ENCODE measurements at places on chromosomes 13 and 19. TPM values are rescaled to one million over a fixed set of nuclear protein-coding genes. Genes with fewer than 3 reads are reported as not detected.

- no peak for DNase-seq
- H3K27me3 ChIP-seq = no peaks in the 10 kb centered on the region
- H3K27ac ChIP-seq = no peak overlapping the region
- H3K36me3 ChIP-seq = no peaks in the 10 kb centered on the region
- no peak overlapping the region for H3K4me3 ChIP-seq
Measured at GRCh38 chr13:53159431-53159830, 130.8 kb downstream of the OLFM4 start.

DNA sequence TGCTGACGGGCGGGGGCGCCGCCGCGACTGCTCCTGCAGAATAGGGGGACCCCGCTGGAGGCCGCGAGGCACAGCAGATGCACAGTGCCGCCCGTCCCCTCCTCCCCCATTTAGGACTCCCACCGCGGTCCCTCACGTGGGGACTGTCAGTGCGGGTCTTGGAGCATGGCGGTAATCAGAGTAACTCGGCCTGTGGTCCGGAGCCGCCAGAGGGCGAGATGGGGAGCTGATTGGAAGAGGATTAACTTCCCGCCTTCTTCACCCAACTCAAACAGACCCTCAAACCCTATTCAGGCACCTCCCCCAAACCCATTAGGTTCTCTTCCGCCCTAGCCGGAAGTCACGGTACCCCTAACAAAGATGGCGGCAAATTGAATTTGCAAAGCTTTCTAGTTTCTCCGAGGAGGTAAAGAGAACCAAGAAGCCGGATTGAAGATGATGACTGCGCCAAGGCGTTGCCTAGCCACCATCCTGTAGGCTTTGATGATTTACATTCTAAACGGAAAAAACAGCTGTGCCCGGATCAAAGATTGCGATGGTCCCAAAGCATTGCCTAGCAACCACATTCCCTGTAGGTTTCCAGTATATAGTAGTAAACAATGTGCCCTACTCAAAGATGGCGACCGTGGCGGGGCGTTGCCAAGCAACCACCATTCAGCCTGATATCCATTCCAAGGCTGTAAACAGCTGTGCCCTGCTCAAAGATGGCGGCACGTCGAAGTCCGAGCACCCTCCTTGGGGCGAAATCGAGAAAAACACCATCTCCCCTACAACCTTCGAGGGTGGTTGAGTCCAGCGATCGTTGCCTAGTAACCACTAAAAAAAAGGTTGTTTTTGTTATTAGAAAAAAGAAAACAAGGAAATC is at the start of gene FUZ:
TSS of gene FUZ (minus strand) at position 296 of the 865 bp plus-strand sequence. CDS start at position 110, 186 bp downstream.
- H3K4me3 ChIP-seq = peak within 1 kb of the TSS; percentile 90
- peak within 1 kb of the TSS; percentile 71 for H3K27ac ChIP-seq
- DNase-seq = peak; percentile 99
- peaks cover 4% of the 10 kb centered on the region for H3K36me3 ChIP-seq

The AP3D1 gene
- total RNA-seq = 142 TPM

The ZNF439 gene
- 3.3 TPM for total RNA-seq

The PPM1N gene
- total RNA-seq = 8.1 TPM

DNA sequence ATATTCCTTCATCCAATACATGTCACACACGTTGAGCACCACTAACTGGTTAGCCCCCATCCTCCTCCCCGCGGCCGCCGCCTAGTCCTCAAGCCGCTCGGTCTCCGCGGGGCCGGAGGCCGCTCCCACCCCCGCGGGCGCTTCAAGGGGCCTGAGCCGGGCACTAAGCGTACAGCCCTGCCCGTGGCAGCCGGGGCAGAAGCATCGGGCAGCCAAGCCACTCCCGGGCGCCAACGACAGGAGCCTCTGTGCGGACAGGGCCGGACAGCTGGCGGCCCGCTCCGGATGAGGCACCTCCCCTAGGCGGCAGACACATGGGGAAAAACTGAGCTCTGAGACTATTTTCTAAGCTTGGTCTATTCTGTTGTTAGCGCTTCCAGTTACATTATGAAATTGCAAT is 2.8 kb upstream of the ZNF543 start:
- no peaks in the 10 kb centered on the region for H3K4me1 ChIP-seq
- H3K4me3 ChIP-seq = no peak overlapping the region
- H3K27ac ChIP-seq = no peak overlapping the region
- no peaks in the 10 kb centered on the region for H3K36me3 ChIP-seq

- H3K27ac ChIP-seq = no peak overlapping the region
- H3K4me3 ChIP-seq = no peak overlapping the region
- DNase-seq = no peak
- H3K4me1 ChIP-seq = no peaks in the 10 kb centered on the region
- H3K36me3 ChIP-seq = peaks cover 66% of the 10 kb centered on the region
- no peaks in the 10 kb centered on the region for H3K27me3 ChIP-seq
Measured at GRCh38 chr19:43842007-43842406, 14.9 kb downstream of the ZNF283 start.

GRCh38 chr13:50612717-50613116 is 230.8 kb downstream of the DLEU7 start:
- 0 out of 2 replicates have a peak, but pooled peaks cover 2% of the 10 kb centered on the region for H3K4me1 ChIP-seq
- H3K27ac ChIP-seq = no peak overlapping the region
- no peaks in the 10 kb centered on the region for H3K27me3 ChIP-seq
- DNase-seq = no peak
- H3K4me3 ChIP-seq = no peak overlapping the region
- no peaks in the 10 kb centered on the region for H3K36me3 ChIP-seq

DNA sequence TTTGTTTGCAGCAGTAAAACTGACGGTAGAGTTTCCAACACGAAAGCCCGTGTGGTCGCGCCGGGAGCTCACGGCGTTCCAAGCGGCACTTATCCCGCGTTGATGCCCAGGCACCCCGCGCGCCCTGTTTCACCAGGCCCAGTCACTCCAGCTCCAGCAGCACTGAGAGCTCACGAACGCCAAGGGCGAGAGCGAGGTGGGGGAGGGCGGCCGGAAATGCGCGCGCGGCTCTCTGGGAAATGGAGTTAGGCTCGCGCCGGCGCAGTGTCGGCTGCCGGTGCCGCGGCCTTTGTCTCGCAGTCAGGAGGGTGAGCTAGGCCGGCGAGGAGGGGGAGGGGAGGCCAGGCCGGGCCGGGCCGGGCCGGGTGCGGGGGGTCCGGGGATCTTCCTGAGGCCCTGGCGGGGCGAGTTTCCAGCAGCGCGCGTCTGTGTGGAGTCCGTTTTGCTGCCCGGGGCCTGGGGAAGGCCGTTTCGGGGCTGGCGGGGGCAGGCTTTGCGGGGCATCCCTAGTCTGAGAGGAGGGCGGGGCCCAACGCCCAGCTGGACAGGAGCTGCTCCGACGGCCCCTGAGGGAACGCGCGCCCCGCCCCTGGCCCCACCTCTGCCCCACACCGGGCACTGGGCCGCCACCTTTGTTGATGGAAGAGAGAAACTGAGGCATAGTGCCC is at the start of gene ZNF135:
TSS of gene ZNF135 (plus strand) at position 280 of the 668 bp plus-strand sequence. CDS start 721 bp downstream, outside the sequence.
- peak within 1 kb of the TSS; percentile 42 for H3K27ac ChIP-seq
- H3K4me1 ChIP-seq = peaks cover 4% of the 10 kb centered on the region
- peaks cover 29% of the 10 kb centered on the region for H3K36me3 ChIP-seq

DNA sequence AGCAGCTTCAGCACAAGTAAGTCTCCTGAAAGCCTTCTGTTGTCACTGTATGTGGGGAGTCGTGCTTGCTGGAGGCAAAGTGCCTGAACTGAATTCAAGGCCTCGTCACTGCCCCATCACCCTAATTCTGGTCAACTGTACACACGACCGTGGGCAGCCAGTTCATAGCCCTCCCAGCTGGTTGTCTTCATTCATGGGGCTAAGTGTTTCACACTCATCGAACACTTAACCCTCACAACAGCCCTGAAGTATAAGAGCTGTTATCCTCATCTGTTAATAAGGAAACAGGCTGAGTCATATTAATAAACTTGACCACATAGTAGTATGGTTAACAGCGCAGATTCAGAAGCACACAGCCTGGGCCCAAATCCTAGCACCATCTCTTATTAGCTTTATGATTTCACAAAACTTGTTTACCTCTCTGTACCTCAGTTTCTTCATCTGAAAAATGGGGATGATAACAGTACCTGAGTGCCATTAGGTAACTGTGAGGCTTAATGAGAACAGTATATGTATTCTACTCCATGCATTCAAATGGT is 66.7 kb downstream of the CDADC1 start:
- no peaks in the 10 kb centered on the region for H3K27me3 ChIP-seq
- no peaks in the 10 kb centered on the region for H3K36me3 ChIP-seq
- no peak overlapping the region for H3K27ac ChIP-seq
- no peaks in the 10 kb centered on the region for H3K4me1 ChIP-seq
- DNase-seq = no peak

DNA sequence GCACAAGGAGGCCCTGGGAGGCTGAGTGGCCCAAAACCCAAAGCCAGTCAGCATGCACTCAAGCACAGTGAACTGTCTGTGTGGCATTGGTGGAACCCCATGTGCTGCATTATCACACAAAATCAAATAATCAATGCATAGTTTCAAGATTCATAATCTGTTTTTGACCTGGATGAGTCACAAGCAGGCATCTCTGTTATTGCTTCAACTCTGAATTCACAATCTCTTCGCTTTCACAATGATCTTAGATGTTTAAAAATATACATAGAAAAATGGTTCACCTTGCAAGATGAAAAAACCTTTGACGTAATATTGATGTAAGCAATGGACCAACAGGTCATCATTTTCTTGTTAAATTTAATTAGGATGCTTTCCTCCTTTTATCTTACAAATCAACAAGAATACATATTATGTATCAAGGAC is 455.4 kb downstream of the IRS2 start:
- no peaks in the 10 kb centered on the region for H3K4me1 ChIP-seq
- H3K27me3 ChIP-seq = no peaks in the 10 kb centered on the region
- no peaks in the 10 kb centered on the region for H3K36me3 ChIP-seq
- no peak overlapping the region for H3K27ac ChIP-seq
- no peak overlapping the region for H3K4me3 ChIP-seq
- no peak for DNase-seq

The UBL3 gene
- 19.3 TPM for total RNA-seq

The MYH14 gene
- 28.6 TPM for total RNA-seq

The PABPC3 gene
- total RNA-seq = 0.26 TPM

- H3K36me3 ChIP-seq = peaks cover 4% of the 10 kb centered on the region
- H3K27ac ChIP-seq = no peak overlapping the region
- no peaks in the 10 kb centered on the region for H3K4me1 ChIP-seq
- H3K27me3 ChIP-seq = no peaks in the 10 kb centered on the region
- DNase-seq = no peak
- H3K4me3 ChIP-seq = no peak overlapping the region
Measured at GRCh38 chr13:80306337-80306972, 34.5 kb downstream of the SPRY2 start.

DNA sequence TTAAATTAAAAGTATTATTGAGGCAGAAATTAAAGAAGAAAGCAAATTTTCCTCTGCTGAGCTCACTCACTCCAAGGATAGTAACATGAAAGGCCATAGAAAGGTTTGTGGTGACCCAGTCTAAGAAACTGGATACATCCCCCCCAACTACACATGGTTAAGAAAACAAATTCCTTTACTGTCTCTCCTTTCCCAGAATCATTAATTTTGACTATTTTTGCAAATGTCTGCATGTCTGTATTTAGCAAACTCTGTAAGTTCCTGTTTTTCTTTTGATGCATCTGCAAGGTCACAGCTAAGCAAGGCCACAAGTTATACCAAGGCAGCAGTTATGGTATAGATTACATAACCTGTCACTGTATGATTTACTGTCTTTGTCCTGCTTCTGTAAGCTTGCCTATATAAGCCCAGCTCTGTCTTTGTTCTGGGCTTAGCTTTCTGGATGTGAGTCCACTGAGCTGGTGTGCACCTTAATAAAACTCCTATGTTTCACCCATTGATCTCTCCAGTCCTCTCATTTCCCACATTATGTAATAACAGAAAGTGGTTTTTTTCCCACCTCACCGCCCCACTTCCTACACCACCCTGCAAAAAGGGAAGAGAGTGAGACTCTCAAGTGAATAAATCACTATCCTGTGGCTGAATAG is 8.5 kb upstream of the ZNF83 start:
- no peak overlapping the region for H3K4me3 ChIP-seq
- H3K27ac ChIP-seq = no peak overlapping the region
- DNase-seq = no peak
- H3K36me3 ChIP-seq = peaks cover 6% of the 10 kb centered on the region

- no peak overlapping the region for H3K27ac ChIP-seq
- peaks cover 4% of the 10 kb centered on the region for H3K4me1 ChIP-seq
- H3K27me3 ChIP-seq = no peaks in the 10 kb centered on the region
- H3K4me3 ChIP-seq = peak overlapping the region; percentile 39
Measured at GRCh38 chr19:55391702-55392615, 6.2 kb downstream of the RPL28 start.

DNA sequence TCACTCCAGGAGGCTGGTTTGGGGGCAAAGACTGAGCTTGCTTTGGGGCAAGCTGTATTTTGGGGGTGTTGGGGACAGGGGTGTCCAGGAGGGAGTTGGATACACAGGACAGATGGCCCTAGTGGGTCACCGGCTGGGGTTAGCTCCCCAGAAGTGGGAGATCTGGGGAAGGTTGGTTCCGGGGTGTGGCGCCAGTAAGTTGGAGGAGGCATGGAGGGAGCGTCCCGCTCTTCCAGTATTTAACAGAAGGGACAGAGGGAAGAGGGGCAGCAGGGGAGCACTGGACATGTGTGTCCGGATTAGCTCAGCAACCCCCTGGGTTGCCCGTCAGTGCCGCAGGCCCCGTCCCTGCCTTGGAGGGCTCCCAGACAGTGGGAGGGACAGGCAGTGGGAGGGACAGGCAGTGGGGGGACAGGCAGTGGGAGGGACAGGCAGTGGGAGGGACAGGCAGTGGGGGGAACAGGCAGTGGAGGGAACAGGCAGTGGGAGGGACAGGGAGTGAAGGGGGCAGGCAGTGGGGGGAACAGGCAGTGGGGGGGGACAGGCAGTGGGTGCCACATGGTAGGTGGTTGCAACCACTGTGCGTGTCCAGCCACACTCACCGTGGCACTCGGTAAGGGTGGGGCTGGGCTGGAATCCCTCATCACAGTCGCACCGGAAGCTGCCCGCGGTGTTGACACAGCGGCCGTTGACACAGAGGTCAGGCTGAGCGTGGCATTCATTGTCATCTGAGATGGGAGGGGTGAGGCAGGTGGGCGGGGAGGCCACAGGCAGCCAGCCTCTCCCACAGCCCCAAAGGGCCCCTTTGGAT is 33.2 kb downstream of the CCL25 start:
- no peaks in the 10 kb centered on the region for H3K27me3 ChIP-seq
- H3K4me3 ChIP-seq = no peak overlapping the region
- peaks cover 18% of the 10 kb centered on the region for H3K36me3 ChIP-seq
- DNase-seq = no peak
- no peaks in the 10 kb centered on the region for H3K4me1 ChIP-seq

DNA sequence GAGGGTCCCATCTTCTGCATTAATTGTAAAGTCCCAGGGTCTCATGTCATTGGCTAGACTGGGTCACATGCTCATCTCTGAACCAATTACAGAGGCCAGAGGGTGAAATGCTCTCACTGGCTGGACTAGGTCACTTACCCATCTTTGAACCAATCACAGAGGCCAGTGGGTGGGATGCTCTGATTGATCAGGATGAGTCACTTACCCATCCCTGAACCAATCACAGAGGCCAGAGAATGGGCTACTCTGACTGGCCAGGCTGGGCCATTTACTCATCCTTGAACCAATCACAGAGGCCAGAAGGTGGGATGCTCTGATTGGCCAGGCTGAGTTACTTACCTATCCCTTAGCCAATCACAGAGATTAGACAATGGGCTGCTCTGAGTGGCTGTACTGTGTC is 5.3 kb downstream of the MISP start:
- DNase-seq = no peak
- no peaks in the 10 kb centered on the region for H3K36me3 ChIP-seq
- no peaks in the 10 kb centered on the region for H3K4me1 ChIP-seq
- H3K27me3 ChIP-seq = no peaks in the 10 kb centered on the region

The OR4F17 gene
- not detected for total RNA-seq

The FGF14 gene
- total RNA-seq = 0.22 TPM

- H3K4me3 ChIP-seq = no peak overlapping the region
- no peak for DNase-seq
- H3K27ac ChIP-seq = no peak overlapping the region
- H3K36me3 ChIP-seq = peaks cover 9% of the 10 kb centered on the region
Measured at GRCh38 chr19:36254848-36255247, 39.9 kb downstream of the ZNF146 start.

The ZNF69 gene
- 25.4 TPM for total RNA-seq

Data from H9 (cell line).